ENCODE measurements at places on chromosomes 3 and 15.

- peak overlapping the region; percentile 95 for H3K4me3 ChIP-seq
- no peak for DNase-seq
- H3K27me3 ChIP-seq, result no peaks in the 10 kb centered on the region
- H3K27ac ChIP-seq, result peak overlapping the region; percentile 70
- H3K36me3 ChIP-seq, result no peaks in the 10 kb centered on the region
These were observed 933 bp upstream of the APEH start for GRCh38 chr3:49673121-49673714.

GRCh38 chr15:59260090-59260489, 53.4 kb downstream of the LDHAL6B start:
- no peak overlapping the region for H3K4me3 ChIP-seq
- H3K4me1 ChIP-seq, result peaks cover 11% of the 10 kb centered on the region
- H3K36me3 ChIP-seq, result no peaks in the 10 kb centered on the region

GRCh38 chr3:74844428-74844827, 230.0 kb upstream of the CNTN3 start:
- no peaks in the 10 kb centered on the region for H3K27me3 ChIP-seq
- no peak for DNase-seq
- no peak overlapping the region for H3K4me3 ChIP-seq
- H3K4me1 ChIP-seq, result no peaks in the 10 kb centered on the region
- H3K36me3 ChIP-seq, result no peaks in the 10 kb centered on the region

DNA sequence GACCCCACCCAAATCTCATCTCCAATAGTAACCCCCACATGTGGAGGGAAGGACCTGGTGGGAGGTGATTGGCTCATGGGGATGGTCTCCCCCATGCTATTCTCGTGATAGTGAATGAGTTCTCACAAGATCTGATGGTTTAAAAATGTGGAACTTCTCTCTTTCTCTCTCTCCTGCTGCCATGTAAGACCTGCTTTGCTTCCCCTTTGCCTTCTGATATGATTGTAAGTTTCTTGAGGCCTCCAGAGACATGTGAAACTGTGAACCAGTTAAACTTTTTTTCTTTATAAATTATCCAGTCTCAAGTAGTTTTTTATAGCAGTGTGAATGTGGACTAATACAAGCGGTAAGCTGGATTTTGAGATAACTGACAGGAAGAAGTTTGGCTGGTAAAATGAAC, 60.3 kb upstream of the MBNL1 start:
- peaks cover 56% of the 10 kb centered on the region for H3K4me1 ChIP-seq
- H3K27me3 ChIP-seq, result no peaks in the 10 kb centered on the region
- H3K27ac ChIP-seq, result peak overlapping the region; percentile 70
- H3K4me3 ChIP-seq, result no peak overlapping the region
- no peak for DNase-seq
- H3K36me3 ChIP-seq, result peaks cover 5% of the 10 kb centered on the region

- peaks cover 2% of the 10 kb centered on the region for H3K36me3 ChIP-seq
- peaks cover 6% of the 10 kb centered on the region for H3K4me1 ChIP-seq
- no peak overlapping the region for H3K4me3 ChIP-seq
- H3K27ac ChIP-seq, result no peak overlapping the region
- H3K27me3 ChIP-seq, result no peaks in the 10 kb centered on the region
These were observed 42.8 kb upstream of the RPL35A start for GRCh38 chr3:197907196-197907595.

GRCh38 chr3:185423178-185423577, 60.2 kb downstream of the MAP3K13 start:
- no peaks in the 10 kb centered on the region for H3K36me3 ChIP-seq
- no peak for DNase-seq
- H3K4me3 ChIP-seq, result no peak overlapping the region
- peaks cover 5% of the 10 kb centered on the region for H3K4me1 ChIP-seq
- peaks cover 24% of the 10 kb centered on the region for H3K27me3 ChIP-seq

All from T-helper 17 cell (primary cell).